ENCODE measurements at places on chromosomes 6 and 20. TPM values are rescaled to one million over a fixed set of nuclear protein-coding genes. Genes with fewer than 3 reads are reported as not detected.

- H3K27ac ChIP-seq: no peak overlapping the region
- no peak for DNase-seq
Measured at GRCh38 chr20:37745553-37745952, 51.7 kb downstream of the CTNNBL1 start.

The JPH2 gene
- total RNA-seq: 0.31 TPM

DNA sequence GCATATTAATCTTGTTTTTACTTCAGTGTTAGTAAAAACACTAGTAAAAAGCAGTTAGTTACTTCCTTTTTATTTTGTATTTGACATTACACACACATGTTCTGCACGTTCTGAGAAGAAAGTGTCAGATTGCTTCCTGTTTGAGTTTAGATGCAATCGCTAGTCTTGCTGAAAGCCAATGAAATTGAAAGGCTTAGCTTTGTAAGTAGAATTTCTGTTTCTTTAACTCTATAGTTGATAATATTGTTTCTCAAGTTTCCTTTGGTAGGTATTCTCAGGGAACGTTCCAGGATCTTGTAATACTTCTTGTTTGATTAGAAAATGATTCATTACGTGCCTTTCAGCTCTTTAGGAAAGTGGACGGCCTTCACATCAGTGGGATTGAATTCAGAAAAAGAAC lies 55.0 kb downstream of the CDKAL1 start:
- peaks cover 5% of the 10 kb centered on the region for H3K4me1 ChIP-seq
- no peak for DNase-seq
- H3K4me3 ChIP-seq: no peak overlapping the region
- H3K36me3 ChIP-seq: peaks cover 28% of the 10 kb centered on the region
- no peaks in the 10 kb centered on the region for H3K27me3 ChIP-seq

The NFS1 gene
- 24.4 TPM for total RNA-seq

DNA sequence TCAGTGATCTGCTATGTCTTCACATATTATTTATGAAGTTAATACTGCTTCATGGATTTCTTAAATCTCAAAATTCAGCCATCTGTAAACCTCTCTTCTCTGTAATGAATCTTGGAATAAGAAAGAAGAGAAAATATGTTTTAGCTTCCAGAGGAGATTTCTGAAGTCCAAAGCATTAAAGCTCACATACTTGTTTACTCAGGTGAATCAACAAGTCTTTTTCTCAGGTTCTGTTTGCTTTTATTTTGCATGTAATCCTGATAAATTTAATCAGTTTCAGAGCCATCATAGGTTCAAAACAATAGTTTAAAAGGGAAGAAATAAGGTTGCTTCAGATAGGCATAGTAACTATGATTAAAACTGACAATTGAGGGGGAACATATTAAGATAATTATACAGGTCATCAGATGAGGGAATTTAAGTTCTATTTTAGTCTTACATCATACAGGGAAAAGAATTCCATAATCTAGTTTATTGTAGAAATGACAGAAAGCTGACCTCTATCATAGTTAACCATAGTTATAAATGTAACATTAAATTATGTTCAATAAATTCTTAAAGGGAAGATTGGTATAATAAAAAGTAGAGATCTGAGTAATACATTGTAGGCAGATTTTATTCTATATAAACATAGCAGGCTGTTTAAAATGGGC lies 716.2 kb downstream of the EYS start:
- H3K27ac ChIP-seq: no peak overlapping the region
- no peak for DNase-seq
- no peak overlapping the region for H3K4me3 ChIP-seq

GRCh38 chr6:24897186-24897585 lies 38.6 kb downstream of the RIPOR2 start:
- no peaks in the 10 kb centered on the region for H3K4me1 ChIP-seq
- H3K4me3 ChIP-seq: no peak overlapping the region
- H3K27ac ChIP-seq: no peak overlapping the region
- no peak for DNase-seq
- H3K36me3 ChIP-seq: no peaks in the 10 kb centered on the region
- H3K27me3 ChIP-seq: no peaks in the 10 kb centered on the region

GRCh38 chr6:32133786-32134185 lies 3.7 kb upstream of the FKBPL start:
- no peak overlapping the region for H3K27ac ChIP-seq
- no peaks in the 10 kb centered on the region for H3K27me3 ChIP-seq
- H3K4me1 ChIP-seq: no peaks in the 10 kb centered on the region
- H3K4me3 ChIP-seq: no peak overlapping the region
- DNase-seq: no peak

The RIPPLY2 gene
- total RNA-seq: 0.90 TPM

Measured in H9 (cell line).